ENCODE measurements at places on chromosomes 3 and 15.

- DNase-seq: no peak
These were observed 29.1 kb upstream of the SLC30A4 start for GRCh38 chr15:45551676-45552075.

DNA sequence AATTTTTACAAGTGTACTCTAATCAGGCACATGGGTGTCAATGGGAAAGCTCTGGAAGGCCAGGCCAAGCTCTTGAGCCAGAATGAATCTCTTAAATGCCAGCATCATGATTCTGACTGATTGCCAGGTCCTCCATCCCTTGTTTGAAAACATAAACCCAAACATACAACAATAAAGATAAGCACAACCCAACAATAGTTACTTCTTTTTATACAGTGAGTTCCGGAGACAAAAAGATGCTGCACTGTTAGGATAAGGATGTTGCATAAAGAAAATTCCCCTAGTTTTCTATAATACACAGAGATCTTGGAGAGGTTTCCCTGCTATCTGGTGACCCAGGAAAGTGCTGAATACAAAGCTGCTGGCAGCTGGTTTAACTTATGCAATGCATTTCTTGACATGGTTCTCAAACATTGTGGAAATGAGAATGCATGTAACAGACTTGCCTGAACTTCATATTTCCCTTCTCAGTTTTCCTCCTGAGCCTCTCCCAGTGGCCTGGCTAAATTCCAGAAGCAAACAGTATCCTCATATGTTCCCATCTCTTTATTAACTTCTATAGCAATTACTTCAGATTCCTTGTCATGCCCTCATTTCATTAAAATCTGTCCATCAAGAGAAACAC lies 180.1 kb upstream of the PRICKLE2 start:
- no peak for DNase-seq

- no peak for DNase-seq
These were observed 113.1 kb upstream of the C15orf61 start for GRCh38 chr15:67407786-67408185.

DNA sequence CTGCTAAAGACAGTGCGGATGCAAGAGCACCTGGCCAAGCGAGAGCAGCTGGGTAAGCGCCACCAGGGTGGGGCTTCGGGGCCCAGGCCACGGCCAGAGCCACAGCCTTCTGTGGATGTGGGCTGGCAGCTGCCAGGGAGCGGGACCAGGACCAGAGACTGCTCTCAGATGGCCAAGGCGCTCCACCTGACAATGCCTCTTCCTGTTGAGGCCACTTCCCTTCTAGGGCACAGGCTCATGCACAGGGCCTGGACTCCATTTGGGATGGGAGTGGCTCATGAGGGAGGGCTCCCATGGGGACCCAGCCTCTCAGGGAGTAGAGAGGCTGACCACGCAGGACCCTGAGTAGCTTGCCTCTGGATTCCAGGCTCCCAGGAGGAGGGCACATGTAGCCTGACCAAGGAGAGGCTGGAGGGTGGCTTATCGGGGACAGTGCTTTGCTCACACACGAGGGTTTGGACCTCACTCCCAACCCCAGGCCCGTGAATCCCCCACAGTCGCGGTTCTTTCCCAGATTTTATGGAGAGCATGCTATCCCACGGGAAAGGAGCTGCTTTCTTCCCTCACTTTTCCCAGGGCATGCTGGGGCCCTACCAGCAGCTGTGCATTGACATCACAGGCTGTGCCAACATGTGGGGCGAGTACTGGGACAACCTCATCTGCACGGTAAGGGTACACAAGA lies 25.1 kb downstream of the ACAA1 start:
- no peak for DNase-seq

DNA sequence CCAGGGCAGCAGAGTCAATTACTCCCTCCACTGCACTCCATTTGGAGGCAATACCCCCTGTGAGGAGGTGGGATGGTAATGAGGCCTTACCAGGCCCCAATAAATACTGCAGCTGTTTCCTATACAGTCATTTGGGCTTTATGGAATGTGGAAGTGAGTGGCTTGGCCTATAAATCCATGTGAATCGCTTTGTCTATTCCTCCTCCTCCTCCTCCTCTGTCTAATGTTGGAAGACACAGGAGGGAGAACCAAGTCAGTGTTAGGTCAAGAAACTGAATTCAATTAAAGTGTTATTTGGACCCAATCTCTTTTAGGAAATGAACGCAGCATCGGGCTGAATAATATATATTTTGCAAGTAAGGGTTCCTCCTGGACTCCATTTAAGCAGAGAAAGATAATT lies 17.3 kb upstream of the SRGAP3 start:
- no peak for DNase-seq

- no peak for DNase-seq
These were observed 25.9 kb upstream of the AKAP13 start for GRCh38 chr15:85354461-85354860.

DNA sequence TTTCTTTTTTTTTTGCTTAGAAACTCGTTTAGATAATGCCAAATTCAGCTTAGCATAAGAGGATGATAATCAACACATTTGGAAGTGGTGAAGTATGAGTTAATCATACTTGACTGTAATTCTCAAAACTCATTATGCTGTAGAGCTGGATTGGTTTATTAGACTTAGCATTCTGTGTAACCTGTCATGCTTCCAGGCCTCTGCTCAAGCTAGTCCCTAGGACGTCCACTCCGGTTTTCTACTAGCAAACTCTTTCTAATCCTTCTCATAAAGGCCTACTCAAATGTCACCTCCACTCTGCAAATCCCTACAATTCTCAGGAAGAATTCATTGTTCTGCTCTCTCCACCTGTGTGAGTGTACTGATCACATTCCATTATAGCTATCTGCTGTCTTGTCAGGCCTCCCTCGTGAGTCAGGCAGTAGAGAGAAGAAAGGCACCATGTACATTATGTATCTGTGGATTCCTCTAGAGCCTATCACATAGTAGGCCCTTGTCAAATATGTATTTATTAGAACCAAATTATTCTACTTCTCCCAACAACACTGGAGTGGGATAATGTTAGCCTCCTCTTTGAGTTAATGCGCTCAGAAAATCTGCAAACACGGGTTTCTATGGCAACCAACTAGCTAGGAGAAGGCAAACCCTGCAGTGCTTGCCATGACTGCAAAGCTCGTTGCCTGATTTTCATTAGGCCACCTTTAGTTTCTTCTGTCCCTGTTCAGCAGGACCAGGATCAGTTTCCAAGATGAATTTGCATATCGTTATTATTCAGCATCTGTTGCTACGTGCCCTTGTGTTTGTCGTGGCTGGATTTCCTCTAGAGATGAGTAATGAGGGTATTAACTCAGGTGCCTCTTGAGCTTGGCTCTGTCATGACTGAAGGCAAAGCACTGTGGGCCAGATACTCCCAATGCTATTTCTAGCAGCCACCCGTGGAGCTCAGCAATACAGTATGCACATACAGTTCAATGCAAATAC lies 30.7 kb downstream of the ATP13A5 start:
- DNase-seq: no peak

DNA sequence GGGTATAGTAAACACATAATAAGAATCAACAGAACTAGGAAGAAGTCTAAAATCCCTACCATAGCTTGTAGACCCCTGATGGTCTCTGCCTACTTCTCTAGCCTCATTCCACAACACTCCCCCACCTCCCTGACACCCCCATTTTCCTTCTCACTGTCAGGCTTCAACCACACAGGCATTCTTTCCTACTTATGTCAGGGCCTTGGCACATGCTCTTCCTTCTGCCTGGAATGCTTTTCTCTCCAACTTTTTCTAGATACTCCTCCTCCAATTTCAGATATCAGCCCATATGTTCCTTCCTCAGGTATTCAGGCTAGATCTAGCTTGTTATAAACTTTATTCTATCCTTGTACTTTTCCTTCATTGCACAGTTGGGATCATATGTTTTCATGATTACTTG lies 106.0 kb upstream of the MRPL3 start:
- no peak for DNase-seq

- no peak for DNase-seq
These were observed 32.9 kb downstream of the SNTN start for GRCh38 chr3:63685340-63685739.

DNA sequence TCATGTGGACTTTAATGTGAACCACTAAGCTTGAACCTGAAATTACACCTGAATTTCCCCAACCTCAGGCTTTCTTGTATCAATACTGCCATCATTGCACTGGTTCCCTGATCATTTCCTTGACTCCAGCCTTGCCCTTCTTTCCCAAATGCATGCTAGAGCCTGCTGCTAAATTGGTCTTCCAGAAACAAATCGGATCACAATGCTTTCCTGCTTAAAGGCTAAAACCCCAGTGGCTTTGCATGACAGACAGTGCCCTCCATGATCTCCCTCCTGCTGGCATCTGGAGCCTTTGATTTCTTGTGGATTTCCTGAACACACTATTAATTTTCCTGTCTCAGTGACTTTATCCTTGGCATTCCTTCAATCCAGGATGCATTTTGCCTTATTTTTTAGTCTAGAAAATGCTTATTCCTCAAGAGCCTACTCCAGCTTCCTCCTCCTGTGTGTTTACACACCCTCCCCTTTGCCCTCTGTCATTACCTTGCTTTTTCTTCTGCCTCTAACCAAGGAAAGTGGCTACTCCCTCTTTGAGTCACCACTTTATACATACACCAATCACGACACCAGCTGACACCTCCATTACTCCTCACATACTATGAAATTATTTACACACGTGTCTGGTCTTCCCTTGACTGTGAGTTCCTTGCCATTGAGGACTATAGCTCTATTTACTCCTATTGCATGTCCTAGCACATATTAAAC lies 214.6 kb downstream of the KCNAB1 start:
- no peak for DNase-seq

- DNase-seq: no peak
These were observed 537.6 kb downstream of the PLOD2 start for GRCh38 chr3:145623349-145623748.

GRCh38 chr3:78728406-78729145 lies 1039.2 kb downstream of the ROBO1 start:
- DNase-seq: no peak

GRCh38 chr3:128504963-128505730 lies 12.1 kb upstream of the GATA2 start:
- no peak for DNase-seq

GRCh38 chr3:63279005-63279841 lies 1.1 kb downstream of the SYNPR start:
- DNase-seq: no peak

- DNase-seq: no peak
These were observed 15.8 kb downstream of the NPTN start for GRCh38 chr15:73617301-73617831.

- DNase-seq: no peak
These were observed 12.8 kb downstream of the SETD5 start for GRCh38 chr3:9409981-9410854.
